ENCODE measurements at places on chromosomes 2 and 18. TPM values are rescaled to one million over a fixed set of nuclear protein-coding genes. Genes with fewer than 3 reads are reported as not detected.

The SCN7A gene
- 0.42 TPM for total RNA-seq

The ADD2 gene
- 138 TPM for total RNA-seq

The NMUR1 gene
- total RNA-seq = 0.31 TPM

The OXER1 gene
- 0.69 TPM for total RNA-seq

The CNRIP1 gene
- 6.9 TPM for total RNA-seq

The CYTIP gene
- not detected for total RNA-seq

The FOXI3 gene
- total RNA-seq = 11.8 TPM

The NPHP1 gene
- 1.2 TPM for total RNA-seq

The FBLN7 gene
- 1.4 TPM for total RNA-seq

The PROKR1 gene
- 5.2 TPM for total RNA-seq

The LYPD6B gene
- 1.7 TPM for total RNA-seq

The RGPD4 gene
- not detected for total RNA-seq

The SOX11 gene
- 26.5 TPM for total RNA-seq

The CD207 gene
- not detected for total RNA-seq

The TUBB8B gene
- 3.6 TPM for total RNA-seq

The MAB21L4 gene
- not detected for total RNA-seq

The COL3A1 gene
- total RNA-seq = 0.17 TPM

The ROCK2 gene
- total RNA-seq = 28.0 TPM

The CHCHD5 gene
- 18.7 TPM for total RNA-seq

The POTEJ gene
- not detected for total RNA-seq

The TTR gene
- not detected for total RNA-seq

The FHOD3 gene
- total RNA-seq = 8.7 TPM

The CTAGE1 gene
- total RNA-seq = not detected

The AMER3 gene
- total RNA-seq = 0.49 TPM

The UGT1A6 gene
- not detected for total RNA-seq

The KRTCAP3 gene
- 6.6 TPM for total RNA-seq

The TRIM43 gene
- 0.23 TPM for total RNA-seq

The RUFY4 gene
- total RNA-seq = 0.04 TPM

The CDKL4 gene
- total RNA-seq = 0.24 TPM

Data from GM23338 (cell line).